ENCODE measurements at places on chromosomes 5 and 9.

- DNase-seq, result no peak
These were observed 21.7 kb upstream of the SPDL1 start for GRCh38 chr5:169561893-169562292.

DNA sequence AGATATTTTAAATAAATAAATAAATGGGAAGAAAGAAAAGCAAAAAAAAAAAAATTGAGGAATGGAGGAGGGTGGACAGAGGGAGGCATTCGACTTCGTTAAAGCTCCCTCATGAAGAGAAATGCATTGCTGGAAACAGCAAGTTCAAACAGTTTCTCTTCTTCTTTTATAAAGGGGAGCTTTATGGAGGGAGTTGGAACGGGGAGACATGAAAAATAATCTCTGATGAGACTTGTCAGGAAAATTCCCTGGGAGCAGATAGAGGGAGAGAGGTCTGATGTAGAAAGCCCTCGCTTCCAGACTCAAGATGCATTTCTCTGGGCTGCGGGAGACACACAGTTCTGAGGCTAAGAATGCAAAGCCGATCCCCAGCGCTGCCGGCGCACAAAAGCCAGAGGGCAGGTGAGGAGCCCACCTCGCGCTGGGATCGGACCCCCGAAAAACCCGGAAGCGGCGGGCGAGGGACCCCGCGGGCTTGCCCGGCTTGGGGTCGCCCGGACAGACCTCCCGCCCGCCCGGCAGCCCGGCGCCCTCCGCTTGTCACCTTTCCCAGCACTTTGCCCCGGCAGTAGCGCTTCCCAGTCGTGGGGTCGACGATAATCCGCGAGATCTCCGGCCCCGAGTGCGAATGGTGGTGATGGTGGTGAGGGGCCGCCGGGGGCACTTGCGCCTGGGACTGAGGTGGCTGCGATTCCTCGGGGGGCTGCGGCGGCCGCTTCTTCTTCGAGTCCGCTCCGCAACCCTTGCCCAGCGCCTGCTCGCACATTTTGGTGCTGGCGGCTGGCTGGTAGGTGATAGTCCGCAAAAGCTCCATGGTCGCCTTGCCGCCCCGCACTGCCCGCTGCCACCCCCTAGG is 512 bp downstream of the PLK2 start:
- no peak for DNase-seq

GRCh38 chr9:34059281-34059680 is 10.6 kb upstream of the UBAP2 start:
- DNase-seq, result no peak

DNA sequence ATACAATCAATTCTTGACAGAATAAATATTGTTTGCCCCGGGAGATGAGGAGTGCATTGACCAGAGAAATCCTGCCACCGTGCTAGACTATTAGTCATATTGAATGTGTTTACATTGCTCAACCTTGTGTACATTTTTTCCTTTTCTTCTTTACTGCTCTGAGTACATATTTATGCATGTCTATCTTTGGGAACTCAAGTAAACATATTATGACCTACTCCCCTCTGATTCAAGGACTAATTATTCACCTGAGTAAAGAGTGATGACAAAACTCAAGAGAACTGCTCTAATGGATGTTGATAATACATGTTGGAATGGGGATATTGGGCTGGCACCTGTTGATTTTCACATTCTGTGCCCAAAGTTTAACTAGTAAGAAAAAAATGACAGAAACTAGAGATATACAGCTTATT is 3.9 kb upstream of the SPINK1 start:
- DNase-seq, result no peak

DNA sequence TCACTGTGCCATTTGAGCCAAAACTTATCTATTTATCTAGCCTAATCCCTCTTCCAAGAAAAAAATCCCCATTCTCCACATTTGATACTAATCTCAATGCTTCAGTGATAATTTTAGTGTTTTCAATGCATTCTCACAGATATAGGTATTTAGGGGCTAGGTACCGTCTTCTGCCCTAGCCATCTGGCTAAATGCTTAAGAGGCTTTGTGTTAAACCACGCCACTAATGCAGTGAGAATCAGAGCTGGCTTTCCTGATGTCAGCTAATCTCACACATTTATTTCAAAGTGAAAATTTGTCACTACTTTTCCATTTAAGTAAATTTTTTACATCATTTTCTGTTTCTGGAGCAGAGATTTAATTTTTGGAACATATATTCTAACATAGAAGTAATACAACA is 479.7 kb downstream of the MAN2A1 start:
- no peak for DNase-seq

GRCh38 chr9:13444245-13445102 is 165.0 kb upstream of the MPDZ start:
- no peak for DNase-seq

- no peak for DNase-seq
These were observed at the start of gene PTGES for GRCh38 chr9:129752900-129753729. Gene PTGES, minus strand, starts transcription at chr9:129753042. Its CDS starts 30 bp downstream, at chr9:129753012.

DNA sequence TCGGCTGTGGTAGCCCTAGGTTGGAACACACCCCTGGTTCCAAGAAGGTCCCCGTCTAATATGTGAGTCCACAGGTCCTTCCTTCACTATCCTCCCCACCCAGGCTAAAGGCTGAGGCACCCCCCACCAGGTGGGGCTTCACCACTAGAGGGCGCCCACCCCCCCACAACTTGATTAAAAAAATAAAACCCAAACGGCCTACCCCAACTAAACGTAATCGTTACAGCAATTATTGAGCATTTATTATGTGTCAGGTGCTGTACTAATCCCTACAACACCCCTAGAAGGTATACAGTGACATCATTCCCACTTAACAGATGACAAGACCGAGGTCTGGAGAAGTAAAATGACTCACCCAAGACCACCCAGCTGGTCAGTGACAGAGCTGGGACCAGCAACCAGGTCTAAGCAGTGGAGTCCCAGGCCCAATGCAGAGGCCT is 65.0 kb downstream of the FGF18 start:
- no peak for DNase-seq

All from GDM1 (cell line).